Tracheal epithelial cell (primary cell): ENCODE measurements at places on chromosomes 5 and 9. TPM values are rescaled to one million over a fixed set of nuclear protein-coding genes. Genes with fewer than 3 reads are reported as not detected.

The FGF18 gene
- 0.21 and 0.24 TPM in 2 replicates for total RNA-seq

The ROR2 gene
- total RNA-seq: 0.24 TPM in 1 of 2 replicates, not detected in the other

The PTPRD gene
- total RNA-seq: 2.6 and 3.1 TPM in 2 replicates

The LCN9 gene
- total RNA-seq: not detected in 2 replicates

The ZFP37 gene
- 0.48 and 0.64 TPM in 2 replicates for total RNA-seq

The ADAMTSL2 gene
- total RNA-seq: under 0.01 TPM in 1 of 2 replicates, not detected in the other

The ANKRD18B gene
- total RNA-seq: 3.9 and 16.6 TPM in 2 replicates

The ADRB2 gene
- total RNA-seq: 13.6 and 42.4 TPM in 2 replicates

The GABRA6 gene
- total RNA-seq: not detected in 2 replicates

The CORO2A gene
- 17.1 and 29.8 TPM in 2 replicates for total RNA-seq
